ENCODE measurements at places on chromosomes 4 and X. TPM values are rescaled to one million over a fixed set of nuclear protein-coding genes. Genes with fewer than 3 reads are reported as not detected.

GRCh38 chr4:108272046-108272445 is 103.3 kb upstream of the LEF1 start:
- H3K36me3 ChIP-seq = no peaks in the 10 kb centered on the region
- no peak for DNase-seq
- H3K4me1 ChIP-seq = no peaks in the 10 kb centered on the region

GRCh38 chr4:94676970-94677369 is 80.8 kb upstream of the BMPR1B start:
- DNase-seq = no peak
- no peak overlapping the region for H3K4me3 ChIP-seq
- no peaks in the 10 kb centered on the region for H3K4me1 ChIP-seq
- no peak overlapping the region for H3K27ac ChIP-seq
- no peaks in the 10 kb centered on the region for H3K27me3 ChIP-seq
- no peaks in the 10 kb centered on the region for H3K36me3 ChIP-seq

VEGFC gene
- not detected for total RNA-seq

RPA4 gene
- 0.60 TPM for total RNA-seq

TLL1 gene
- not detected for total RNA-seq

GRCh38 chr4:77232653-77233052 is 75.6 kb downstream of the CCNG2 start:
- no peak overlapping the region for H3K4me3 ChIP-seq
- H3K27me3 ChIP-seq = no peaks in the 10 kb centered on the region
- DNase-seq = no peak
- no peaks in the 10 kb centered on the region for H3K36me3 ChIP-seq
- H3K27ac ChIP-seq = no peak overlapping the region

DNA sequence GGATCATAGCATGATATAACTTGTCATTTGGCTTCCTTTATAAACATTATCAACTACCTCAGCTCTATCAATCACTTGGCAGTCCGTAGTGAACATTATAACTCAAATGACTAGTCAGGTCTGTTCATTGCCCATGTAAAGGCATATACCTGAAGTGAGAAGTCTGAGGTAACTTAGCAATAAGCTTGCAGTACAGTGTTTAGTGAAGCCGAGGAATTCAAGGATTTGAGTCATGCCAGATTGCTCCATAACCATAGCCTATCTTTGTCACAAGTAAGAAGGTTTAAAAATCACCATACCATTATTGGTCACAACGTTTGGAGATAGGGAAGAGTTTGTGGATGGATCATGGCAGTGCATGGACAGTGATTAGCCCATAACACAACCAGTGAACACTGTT is 41.6 kb downstream of the AR start:
- H3K27me3 ChIP-seq = peaks cover 36% of the 10 kb centered on the region
- H3K4me1 ChIP-seq = no peaks in the 10 kb centered on the region
- no peaks in the 10 kb centered on the region for H3K36me3 ChIP-seq
- no peak overlapping the region for H3K27ac ChIP-seq
- no peak for DNase-seq

- no peak overlapping the region for H3K27ac ChIP-seq
- no peaks in the 10 kb centered on the region for H3K27me3 ChIP-seq
These were observed 13.8 kb downstream of the TLR10 start for GRCh38 chr4:38768968-38769394.

- no peaks in the 10 kb centered on the region for H3K27me3 ChIP-seq
- peak; percentile 6 for DNase-seq
- no peak overlapping the region for H3K4me3 ChIP-seq
- peak overlapping the region; percentile 30 for H3K27ac ChIP-seq
These were observed 78.8 kb downstream of the SEL1L3 start for GRCh38 chr4:25783943-25784342.

COL4A5 gene
- total RNA-seq = 0.21 TPM

DNA sequence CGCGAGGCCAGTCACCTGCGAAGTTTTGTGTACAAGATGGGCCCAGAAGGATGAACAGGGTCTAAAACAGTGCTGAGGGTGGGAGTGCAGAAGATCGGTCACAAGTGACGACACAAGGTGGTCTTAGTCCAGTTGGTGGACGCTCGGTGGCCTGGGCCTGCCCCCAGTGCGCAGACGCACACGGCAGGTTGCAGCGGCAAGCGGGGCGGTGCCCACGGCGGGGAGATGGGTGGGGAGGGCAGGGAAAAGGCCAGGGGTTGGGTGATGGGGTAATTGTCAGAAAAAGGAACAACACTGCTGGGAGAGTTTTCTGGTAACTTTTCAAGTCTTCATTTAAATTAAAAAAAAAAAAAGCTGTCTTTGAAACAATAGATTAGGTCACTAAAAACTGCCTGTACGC is 1.0 kb upstream of the PRDX4 start:
- H3K36me3 ChIP-seq = no peaks in the 10 kb centered on the region
- peak overlapping the region; percentile 72 for H3K27ac ChIP-seq
- H3K27me3 ChIP-seq = peaks cover 2% of the 10 kb centered on the region

GRCh38 chrX:20488473-20488872 is 221.8 kb upstream of the RPS6KA3 start:
- DNase-seq = no peak
- no peaks in the 10 kb centered on the region for H3K36me3 ChIP-seq
- no peak overlapping the region for H3K4me3 ChIP-seq
- H3K27ac ChIP-seq = no peak overlapping the region
- peaks cover 6% of the 10 kb centered on the region for H3K27me3 ChIP-seq

DNA sequence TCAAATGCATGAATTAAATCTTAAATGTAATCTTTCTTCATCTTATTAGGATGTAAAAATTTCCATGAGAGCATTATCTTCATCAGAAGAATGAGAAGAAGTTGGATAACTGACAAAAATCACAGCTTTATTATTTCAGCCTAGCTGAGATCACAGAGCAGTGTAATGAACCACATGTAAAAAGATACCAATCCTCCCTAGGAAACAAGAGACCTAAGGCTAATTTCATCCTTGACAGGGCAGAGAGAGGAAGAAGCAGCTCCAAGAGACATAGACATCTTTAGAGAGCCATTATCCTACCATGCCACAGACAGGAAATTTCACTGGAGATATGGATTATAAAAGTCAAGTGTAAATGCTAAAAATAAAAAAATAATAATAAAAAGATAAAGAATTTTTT is 40.9 kb upstream of the IL15 start:
- no peaks in the 10 kb centered on the region for H3K4me1 ChIP-seq
- H3K36me3 ChIP-seq = no peaks in the 10 kb centered on the region

DNA sequence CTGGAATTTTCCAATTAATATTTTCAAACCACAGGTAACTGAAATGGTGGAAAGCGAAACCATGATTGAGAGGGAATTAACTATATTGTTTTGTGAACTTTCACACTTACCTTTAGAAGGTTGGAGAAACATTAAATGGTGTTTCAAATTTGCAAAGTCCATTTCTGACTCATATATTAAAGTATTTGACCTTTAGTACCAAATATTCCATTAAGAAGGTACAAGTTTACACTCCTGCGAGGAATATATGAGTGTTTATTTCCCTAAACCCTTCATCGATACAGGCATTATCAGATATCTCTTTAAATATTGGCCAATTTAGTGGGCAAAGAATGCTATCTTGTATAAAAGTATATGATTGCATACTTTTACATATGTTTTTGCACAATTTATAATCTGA is 44.1 kb upstream of the NPNT start:
- H3K36me3 ChIP-seq = peaks cover 8% of the 10 kb centered on the region
- no peaks in the 10 kb centered on the region for H3K4me1 ChIP-seq
- no peak for DNase-seq
- H3K4me3 ChIP-seq = no peak overlapping the region
- no peaks in the 10 kb centered on the region for H3K27me3 ChIP-seq

GRCh38 chrX:43654431-43655150 is 1.5 kb upstream of the MAOA start:
- no peaks in the 10 kb centered on the region for H3K36me3 ChIP-seq
- DNase-seq = peak; percentile 87
- H3K4me1 ChIP-seq = peaks cover 9% of the 10 kb centered on the region

- H3K4me3 ChIP-seq = no peak overlapping the region
- no peak for DNase-seq
- H3K27me3 ChIP-seq = no peaks in the 10 kb centered on the region
- H3K4me1 ChIP-seq = peaks cover 8% of the 10 kb centered on the region
These were observed 7.2 kb downstream of the NFXL1 start for GRCh38 chr4:47907089-47907646.

- H3K4me3 ChIP-seq = no peak overlapping the region
- H3K27me3 ChIP-seq = peaks cover 26% of the 10 kb centered on the region
- no peaks in the 10 kb centered on the region for H3K36me3 ChIP-seq
These were observed 25.6 kb upstream of the ANTXR2 start for GRCh38 chr4:80098635-80099034.

- H3K27me3 ChIP-seq = no peaks in the 10 kb centered on the region
- H3K4me1 ChIP-seq = peaks cover 19% of the 10 kb centered on the region
- no peak overlapping the region for H3K27ac ChIP-seq
- no peaks in the 10 kb centered on the region for H3K36me3 ChIP-seq
- H3K4me3 ChIP-seq = no peak overlapping the region
- no peak for DNase-seq
These were observed 86.9 kb downstream of the TMEM164 start for GRCh38 chrX:110089656-110090403.

DNA sequence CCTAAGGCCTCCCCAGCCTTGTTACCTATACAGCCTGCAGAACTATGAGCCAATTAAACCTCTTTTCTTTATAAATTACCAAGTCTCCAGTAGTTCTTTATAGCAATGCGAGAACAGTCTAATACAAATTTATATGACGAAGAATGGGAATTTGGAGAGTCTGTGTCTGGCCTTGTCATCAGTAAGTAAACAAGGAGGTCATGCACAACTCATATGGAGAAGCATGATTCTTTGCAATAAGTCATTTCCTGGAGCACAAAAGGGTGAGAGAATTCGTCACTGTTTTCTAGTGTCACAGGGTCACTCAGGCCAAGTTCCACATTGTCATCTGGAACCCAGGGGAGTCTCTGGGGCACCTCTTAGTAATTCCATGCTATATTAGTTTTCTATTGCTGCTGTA is 49.0 kb upstream of the HS6ST2 start:
- H3K27me3 ChIP-seq = peaks cover 18% of the 10 kb centered on the region
- no peaks in the 10 kb centered on the region for H3K4me1 ChIP-seq
- DNase-seq = no peak
- H3K36me3 ChIP-seq = peaks cover 3% of the 10 kb centered on the region
- H3K4me3 ChIP-seq = no peak overlapping the region

DNA sequence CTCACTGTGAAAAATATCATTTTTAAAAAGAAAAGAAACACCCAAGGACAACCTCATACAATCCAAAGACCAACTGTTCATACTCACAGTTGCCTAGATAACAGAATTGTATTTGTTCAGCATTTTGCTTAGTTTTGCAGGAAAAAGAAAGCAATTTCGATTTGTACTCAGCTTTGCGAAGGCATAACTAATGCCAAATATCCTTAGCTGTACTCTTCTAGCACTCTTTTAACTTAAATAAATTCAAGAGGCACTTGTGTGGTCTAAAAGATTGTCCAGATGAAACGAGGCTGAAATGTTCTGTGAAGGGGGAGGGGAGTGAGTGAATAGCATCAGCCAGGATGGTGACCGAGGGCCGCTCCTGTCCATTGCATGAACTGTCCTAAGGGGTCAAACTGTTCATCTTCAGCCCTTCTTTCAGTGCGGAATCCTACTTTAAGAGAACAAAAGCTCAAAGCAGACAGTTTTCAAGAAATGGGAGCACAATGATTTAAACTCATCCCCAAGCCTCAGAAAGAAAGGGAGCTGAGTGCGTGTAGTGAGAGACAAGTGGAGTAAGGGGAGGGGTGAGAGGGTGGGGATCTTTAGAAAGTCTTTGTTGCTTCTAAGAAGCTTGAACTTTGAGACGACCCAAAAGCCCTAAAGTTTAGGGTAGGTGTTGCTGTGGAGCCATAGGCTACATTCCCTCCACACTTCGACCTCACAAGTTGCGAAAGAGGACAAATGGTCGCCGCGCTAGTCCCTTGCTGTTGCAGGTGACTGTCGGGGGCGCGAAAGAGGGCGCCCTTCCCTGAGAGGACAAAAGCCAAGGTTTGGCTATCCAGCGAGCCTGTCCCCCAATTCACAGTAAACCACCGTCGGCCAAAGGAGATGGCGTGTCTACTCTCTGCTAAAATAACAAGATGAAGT is 4.0 kb upstream of the NEUROG2 start:
- H3K4me3 ChIP-seq = peak overlapping the region; percentile 80
- peaks cover 73% of the 10 kb centered on the region for H3K4me1 ChIP-seq
- H3K36me3 ChIP-seq = peaks cover 4% of the 10 kb centered on the region
- peak; percentile 26 for DNase-seq

GRCh38 chr4:127001933-127002332 is 630.8 kb upstream of the INTU start:
- DNase-seq = no peak
- no peaks in the 10 kb centered on the region for H3K27me3 ChIP-seq
- H3K27ac ChIP-seq = no peak overlapping the region
- H3K4me3 ChIP-seq = no peak overlapping the region
- H3K36me3 ChIP-seq = no peaks in the 10 kb centered on the region
- no peaks in the 10 kb centered on the region for H3K4me1 ChIP-seq

DNA sequence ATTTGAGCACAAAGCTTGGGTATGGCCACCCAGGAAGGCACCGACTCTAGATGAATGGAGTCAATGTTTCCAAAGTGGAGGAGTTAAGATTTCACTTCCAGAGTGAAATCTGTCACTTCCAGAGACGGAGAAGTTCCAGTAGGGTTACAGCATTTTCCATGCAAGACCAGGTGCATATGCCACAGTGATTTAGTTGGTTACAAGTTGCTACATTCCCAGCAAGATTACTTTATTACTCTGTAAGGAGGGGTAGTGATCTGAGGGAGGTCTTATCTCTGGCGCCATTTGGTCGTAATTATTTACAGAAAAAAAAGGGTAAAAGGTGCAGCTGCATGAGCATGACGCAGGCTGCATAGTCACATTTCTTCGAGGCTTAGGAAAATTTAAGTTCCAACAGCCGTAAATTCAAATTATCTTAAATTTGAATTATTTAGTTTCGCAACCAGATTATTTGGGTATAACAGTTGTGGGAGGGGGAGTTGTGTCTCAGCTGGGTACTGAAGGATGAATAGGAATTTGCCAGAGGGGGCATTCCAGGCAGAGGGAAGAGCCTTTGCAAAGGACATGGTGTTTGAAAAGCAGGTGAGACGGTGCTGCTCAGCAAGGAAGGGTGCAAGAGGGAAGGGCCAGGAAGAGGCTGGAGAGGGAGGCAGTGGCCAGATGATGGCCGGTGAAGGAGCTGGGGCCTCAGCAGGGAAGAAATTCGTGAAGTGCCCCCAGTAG is 17.4 kb upstream of the AFAP1 start:
- no peaks in the 10 kb centered on the region for H3K36me3 ChIP-seq
- no peak for DNase-seq
- no peak overlapping the region for H3K27ac ChIP-seq
- H3K27me3 ChIP-seq = peaks cover 12% of the 10 kb centered on the region

- H3K27ac ChIP-seq = no peak overlapping the region
- H3K27me3 ChIP-seq = peaks cover 10% of the 10 kb centered on the region
- no peaks in the 10 kb centered on the region for H3K36me3 ChIP-seq
- no peak overlapping the region for H3K4me3 ChIP-seq
These were observed 25.3 kb downstream of the APBB2 start for GRCh38 chr4:41189076-41189475.

- H3K27ac ChIP-seq = no peak overlapping the region
- H3K4me1 ChIP-seq = no peaks in the 10 kb centered on the region
- no peak overlapping the region for H3K4me3 ChIP-seq
- no peaks in the 10 kb centered on the region for H3K27me3 ChIP-seq
- H3K36me3 ChIP-seq = no peaks in the 10 kb centered on the region
These were observed 18.5 kb downstream of the SORCS2 start for GRCh38 chr4:7210824-7211223.

- DNase-seq = no peak
- peaks cover 7% of the 10 kb centered on the region for H3K36me3 ChIP-seq
- H3K27me3 ChIP-seq = no peaks in the 10 kb centered on the region
- H3K4me1 ChIP-seq = peaks cover 68% of the 10 kb centered on the region
These were observed 212.0 kb upstream of the KLF3 start for GRCh38 chr4:38452009-38452408.

MAGEB17 gene
- total RNA-seq = not detected
